ENCODE measurements at places on chromosomes 1 and 21.

DNA sequence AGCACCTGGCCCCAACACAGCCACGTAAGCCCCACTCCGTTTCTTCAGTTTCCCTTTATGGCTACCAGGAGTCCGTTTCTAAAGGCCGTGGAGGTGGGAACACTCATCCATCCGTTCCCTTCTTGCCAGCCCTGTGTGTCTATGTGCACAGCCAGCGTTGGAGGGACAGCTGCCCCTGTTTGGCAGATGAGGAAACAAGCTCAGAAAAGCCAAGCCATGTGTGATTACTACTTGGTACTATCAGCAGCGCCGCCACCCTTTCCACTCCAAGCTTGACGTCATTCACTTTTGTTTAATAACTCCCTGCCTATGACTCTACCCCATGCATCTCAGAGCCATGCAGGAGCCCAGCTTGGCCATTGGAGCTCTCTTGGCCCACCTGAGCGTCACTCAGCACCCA lies 3.5 kb downstream of the LRP8 start:
- no peak for DNase-seq

- peak; percentile 98 for DNase-seq
These were observed at the start of gene S100A4 for GRCh38 chr1:153545067-153546055. S100A4 (minus strand) TSS chr1:153545806; CDS start chr1:153544794, 1,012 bp downstream.

- no peak for DNase-seq
These were observed 936 bp upstream of the NCAM2 start for GRCh38 chr21:20997311-20997635.

DNA sequence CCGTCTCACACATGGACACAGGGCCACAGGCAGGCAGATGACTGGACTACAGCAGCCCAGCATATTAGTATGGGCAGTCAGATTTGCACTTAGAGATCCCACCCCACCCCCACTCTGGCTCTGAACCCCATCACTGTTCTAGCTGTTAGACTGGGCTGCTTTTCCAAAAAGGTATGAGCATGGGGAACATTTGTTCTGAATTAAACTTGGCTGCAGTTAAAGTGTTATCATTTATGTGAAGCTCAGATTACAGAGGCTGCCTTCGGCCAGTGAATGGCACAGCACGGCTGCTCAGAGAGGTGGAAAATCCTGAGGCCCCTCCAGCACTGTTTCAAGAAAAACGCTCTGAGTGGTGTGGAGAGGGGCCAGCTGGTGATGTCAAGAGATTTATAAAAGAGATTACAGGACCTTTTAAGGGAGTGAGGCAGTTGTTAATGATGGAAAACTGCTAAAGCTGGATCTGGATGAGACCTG lies 6.9 kb upstream of the NOS1AP start:
- DNase-seq = no peak

- no peak for DNase-seq
These were observed 166.9 kb downstream of the NCAM2 start for GRCh38 chr21:21165063-21165645.

GRCh38 chr1:153941826-153942725 lies 4.4 kb downstream of the DENND4B start:
- no peak for DNase-seq

- no peak for DNase-seq
These were observed 230.2 kb downstream of the LMO4 start for GRCh38 chr1:87558921-87559320.

DNA sequence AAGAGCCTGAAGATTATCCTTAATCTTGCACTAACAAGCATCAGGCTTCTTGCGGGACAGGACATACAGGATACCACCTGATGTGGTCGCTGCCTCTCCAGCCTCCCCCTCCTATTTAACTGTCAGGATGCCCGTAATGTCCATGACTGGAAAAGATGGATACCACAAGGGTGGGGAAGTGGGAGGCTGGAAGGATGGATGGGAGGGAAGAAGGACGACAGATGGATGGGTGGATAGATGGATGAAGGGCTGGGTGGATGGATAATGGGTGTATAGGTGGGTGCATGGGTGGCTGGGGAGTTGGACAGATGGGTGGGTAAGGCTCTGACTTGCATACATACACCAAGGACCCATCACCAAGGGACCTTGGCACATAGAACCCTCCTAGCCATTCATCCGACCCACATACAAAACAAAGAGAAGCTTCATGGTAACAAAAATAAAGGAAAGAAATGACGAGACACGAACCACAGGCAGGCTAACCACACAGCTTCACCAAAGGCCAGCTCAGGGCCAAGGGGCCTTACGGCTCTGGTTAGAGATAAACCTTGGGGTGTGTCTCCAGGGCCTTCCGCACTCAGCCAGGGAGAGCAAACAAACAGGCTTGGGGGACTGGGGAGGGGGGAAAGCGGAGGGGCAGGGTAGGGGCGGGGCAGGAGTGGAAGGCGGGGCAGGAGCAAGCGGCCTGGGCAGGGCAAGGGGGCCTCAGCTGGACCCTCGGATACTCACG lies 50.5 kb downstream of the HSPG2 start:
- DNase-seq = no peak

- no peak for DNase-seq
These were observed 4.3 kb upstream of the BCAR3 start for GRCh38 chr1:93685918-93686317.

- DNase-seq = no peak
These were observed 678.1 kb upstream of the CXADR start for GRCh38 chr21:16834791-16835190.

DNA sequence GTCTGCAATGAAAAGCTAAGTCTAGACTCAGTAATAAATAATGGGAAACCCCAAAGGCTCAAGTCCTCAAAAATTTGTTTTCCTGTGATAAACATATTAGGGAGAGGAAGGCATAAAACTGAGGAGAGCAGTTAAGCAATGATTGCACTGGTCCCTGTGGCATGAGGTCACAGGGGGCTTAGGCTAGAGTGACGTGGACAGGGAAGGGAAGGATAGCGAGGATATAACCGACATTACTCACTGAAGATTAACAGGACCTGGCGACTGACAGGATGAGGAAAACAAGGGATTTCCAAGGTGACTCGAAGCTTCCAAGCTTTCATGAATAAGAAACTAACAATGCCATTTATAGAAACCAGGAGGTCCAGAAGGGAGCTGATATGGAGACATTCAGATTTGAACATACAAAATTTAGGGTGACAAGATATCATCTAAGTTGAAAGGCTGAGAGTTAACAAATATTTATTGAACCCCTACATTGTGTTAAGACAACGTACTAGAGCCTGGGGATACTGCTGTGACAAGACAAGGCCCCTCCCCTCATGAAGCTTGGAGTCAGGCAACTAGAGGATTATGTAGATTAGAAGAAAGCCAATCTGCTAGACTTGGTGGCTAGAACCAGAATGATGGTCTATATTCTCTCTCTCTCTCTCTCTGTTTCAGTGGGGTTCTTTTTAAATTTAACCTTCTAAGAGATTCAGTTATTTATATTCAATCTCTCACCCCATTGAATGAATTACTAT lies 33.2 kb upstream of the PKN2 start:
- no peak for DNase-seq

DNA sequence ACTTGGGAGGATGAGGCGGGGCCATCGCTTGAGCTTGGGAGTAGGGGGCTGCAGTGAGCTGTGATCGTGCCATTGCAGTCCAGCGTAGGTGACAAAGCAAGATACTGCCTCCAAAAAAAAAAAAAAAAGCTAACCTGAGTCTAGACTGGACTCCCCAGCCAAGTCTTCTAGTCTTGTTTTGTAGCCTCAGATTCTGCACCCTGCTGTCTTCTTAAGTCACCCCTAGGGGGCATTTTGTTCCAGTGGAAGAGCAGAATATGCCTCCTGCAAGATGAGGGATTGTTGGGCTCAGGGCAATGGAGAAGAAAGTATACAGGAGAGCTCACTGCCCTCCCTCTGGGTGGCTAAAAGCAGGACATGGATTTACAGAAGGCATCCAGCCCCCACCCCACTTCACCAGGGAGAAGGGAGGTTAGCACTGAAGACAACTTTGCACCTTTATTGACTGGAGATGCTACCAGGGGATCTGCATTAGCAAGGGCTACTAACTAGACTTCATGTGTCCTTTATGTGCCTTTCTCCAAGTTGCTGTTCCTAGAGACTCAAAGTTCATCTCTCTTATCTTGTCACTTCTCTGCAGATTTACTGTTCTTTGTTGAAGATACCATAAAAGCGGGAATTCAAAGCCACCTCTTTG lies 15.3 kb upstream of the RNF187 start:
- no peak for DNase-seq

GRCh38 chr1:171655746-171656116 lies 3.2 kb upstream of the MYOC start:
- no peak for DNase-seq

DNA sequence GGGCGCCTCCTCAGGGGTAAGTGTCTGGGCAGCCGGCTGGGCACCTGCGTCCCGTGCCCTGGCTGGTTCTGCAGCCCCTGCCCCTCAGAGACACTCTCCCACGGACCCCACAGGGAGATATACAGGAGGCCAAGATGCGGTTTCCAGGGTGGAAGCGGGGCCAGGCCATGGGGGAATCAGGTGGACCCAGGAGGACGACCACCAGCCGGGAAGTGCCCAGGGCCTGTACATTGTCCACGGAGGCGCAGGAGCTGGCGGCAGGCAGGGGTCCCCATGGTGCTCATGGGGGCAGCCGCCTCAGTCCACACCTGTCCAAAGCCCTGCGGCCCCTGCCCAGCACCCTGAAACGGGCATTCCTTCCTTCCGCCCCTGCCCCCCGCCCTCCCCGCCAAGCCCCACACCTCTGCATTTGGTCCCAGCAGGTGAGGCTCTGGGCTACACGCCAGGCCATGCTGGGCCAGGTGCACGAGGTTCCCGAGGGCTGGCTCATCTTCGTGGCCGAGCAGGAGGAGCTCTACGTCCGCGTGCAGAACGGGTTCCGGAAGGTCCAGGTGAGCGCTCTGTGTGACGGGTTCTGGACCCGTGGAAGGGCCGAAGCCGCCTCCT lies 36.7 kb downstream of the SLC19A1 start:
- DNase-seq = no peak

DNA sequence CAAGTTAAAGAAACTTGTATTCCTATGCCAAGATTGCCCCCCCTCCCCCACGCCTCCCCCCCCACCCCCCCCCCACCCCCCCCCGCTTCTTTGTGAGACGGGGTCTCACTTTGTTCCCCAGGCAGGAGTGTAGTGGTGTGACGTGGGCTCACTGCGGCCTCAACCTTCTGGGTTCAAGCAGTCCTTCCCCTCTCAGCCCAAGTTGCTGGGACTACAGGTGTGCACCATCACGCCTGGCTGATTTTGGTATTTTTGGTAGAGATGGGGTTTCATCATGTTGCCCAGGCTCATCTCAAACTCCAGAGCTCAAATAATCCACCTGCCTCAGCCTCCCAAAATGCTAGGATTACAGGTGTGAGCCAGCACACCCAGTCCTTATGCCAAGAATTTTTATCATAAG lies 136.6 kb downstream of the POU2F1 start:
- DNase-seq = no peak

DNA sequence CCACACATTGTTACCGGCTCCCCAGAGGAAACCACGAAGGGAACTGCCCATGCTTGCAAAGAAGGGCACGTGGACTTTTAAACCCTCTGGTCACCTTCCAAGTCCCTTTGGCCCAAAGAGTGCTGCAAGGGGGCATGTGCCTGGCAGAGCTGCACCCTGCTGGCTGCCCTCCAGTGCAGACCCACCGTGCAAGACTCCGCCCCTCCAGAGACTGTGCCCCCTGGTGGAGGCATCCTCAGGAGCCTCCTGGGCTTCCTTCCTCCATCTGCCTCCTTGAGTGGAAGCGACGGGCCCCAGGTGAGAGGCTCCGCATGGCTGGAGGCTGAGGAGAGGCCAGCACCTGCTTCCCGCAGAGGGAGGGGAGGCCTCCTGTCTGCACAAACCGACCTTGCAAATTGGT lies 100.6 kb downstream of the CRYAA start:
- DNase-seq = peak; percentile 35

- no peak for DNase-seq
These were observed 6.9 kb upstream of the SRP9 start for GRCh38 chr1:225770561-225771248.

DNA sequence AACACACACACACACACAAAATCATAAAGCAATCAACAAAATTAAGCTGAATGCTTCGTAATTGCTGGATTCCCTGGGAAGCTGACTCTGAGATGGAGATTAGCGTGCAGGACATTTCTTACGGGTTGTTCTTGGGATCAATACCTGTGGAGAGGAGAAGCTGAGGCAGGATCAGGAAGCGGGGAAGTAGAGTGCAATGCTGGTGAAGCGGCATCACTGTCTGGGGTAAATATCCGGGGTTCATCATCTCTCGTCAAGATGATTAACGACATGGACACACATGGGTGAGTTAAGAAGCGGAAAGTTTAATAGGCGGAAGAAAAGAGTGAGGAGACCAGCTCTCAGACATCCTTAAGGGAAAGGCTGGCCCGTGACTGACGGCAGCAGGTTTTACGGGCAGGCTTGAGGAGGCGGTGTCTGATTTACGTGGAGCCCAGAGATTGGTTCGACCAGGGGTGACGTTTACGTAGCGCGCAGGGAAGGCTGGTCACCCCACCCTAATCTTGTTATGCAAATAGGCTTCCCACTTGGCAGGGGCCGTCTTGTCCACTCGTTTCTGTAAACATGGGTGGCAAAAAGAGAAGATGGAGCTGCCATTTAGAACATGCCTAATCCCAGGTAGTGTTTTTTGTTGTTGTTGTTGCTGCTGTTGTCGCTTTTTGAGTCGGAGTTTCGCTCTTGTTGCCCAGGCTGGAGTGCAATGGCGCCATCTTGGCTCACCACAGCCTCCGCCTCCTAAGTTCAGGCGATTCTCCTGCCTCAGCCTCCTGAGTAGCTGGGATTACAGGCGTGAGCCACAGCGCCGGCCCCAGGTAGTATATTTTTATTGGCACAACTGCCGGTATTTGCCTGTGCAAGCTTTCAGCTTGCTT lies 135.6 kb upstream of the KCNJ15 start:
- no peak for DNase-seq

DNA sequence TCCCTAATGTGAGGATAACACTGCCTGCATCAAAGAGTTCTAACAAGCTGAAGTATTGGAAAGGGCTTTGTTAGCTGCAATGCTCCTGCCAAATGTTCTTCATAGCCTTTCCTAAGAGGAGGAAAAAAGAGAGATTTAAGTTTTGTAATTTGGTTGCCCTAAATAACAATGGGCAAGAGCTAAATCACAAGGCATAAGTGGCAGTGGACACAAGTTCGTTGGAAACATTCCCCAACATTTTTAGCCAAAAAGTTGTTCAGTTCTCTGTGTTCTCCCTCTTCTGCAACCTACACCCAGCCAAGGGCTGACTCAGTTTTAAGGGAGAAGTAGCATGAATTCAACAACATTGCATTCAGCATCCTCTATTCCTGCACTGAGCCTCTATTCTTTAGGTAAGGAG lies 2.6 kb upstream of the UQCRHL start:
- no peak for DNase-seq

DNA sequence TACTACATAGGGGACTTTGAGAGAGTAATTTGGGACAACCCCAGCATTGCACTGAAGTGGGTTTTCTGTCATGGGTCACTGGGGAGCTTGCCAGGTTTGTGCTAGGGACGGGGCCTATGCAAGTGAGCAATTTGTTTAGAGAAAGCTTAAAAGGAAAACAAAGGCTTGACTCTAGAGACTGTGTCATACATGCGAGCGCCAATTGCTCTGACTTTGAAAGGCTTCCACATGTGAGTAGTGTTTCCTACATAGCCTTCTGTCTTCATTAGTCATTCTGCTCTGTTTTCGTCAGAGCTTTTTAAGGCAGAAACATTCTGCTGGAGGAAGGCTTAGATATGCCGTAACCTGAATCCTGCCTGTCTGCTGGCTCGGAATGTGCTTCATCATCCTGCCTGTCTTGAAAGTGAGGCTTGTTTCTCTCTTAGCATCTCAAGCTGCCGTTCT lies 28.4 kb downstream of the TRIM45 start:
- DNase-seq = no peak
